ENCODE measurements at places on chromosomes 3 and 15.

DNA sequence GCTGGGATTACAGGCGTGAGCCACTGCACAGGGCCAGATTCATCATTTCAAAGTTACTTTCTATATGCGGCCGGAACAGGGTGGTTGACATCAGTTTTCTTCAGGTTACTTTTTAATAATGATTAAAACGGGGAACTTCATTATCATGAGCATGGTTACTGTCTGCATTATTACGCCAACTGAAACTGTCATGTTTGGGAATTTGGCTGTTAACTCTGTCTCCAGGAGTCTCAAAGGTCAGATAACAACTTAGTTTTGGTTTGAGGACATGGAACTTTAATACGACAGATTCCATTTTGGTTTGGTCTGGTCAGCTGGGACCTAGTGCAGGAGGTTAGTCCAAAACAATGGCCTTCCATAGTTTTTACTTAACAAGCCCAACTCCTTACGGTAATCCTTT is 8.5 kb downstream of the CYP8B1 start:
- DNase-seq = no peak

GRCh38 chr15:41933771-41934170 is 38.6 kb downstream of the EHD4 start:
- DNase-seq = no peak

DNA sequence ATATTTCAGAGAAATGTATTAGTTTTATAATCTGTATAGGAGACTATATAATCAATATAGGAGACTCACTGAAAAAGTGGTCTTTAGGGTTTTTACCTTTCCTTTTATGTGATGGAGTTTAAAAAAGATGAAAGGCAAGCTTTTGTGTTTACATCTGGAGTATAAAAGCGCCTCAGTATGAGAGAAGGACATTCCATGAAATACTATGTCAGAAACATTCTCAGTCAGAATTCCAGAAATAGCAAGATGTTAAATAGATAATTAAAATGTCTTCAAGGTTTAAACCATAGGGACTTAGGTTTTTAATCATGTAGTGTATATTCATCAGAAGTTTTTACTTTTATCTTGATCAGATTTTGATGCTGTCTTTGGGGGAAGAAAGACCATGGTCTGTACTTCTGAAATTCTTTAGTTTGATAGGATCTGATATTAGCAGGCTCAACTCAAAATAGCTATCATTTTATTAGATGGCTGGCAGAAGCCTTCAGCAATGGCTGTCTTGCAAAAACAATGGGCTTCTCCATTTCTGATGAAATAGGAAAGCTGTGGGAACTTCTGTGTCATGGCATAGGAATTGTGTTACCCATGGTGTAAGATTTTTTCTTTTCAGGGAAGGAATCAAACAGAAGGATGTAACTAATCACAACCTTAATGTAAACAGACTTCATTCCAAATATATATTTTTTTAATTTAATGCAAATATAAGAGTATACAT is 209.6 kb upstream of the PLSCR5 start:
- DNase-seq = no peak

GRCh38 chr3:188697127-188697526 is 474.6 kb upstream of the TPRG1 start:
- DNase-seq = no peak

- DNase-seq = no peak
Observed at GRCh38 chr3:37149257-37149656, 25.1 kb downstream of the LRRFIP2 start.

- no peak for DNase-seq
Observed at GRCh38 chr3:110685630-110686029, 386.0 kb upstream of the NECTIN3 start.

Measured in NCI-H187 (cell line).